Natural killer cell (primary cell): ENCODE measurements at places on chromosomes 6 and 20. TPM values are rescaled to one million over a fixed set of nuclear protein-coding genes. Genes with fewer than 3 reads are reported as not detected.
A peak's percentile ranks its signal among the peaks of the same experiment; 100 is the strongest.

- no peak for DNase-seq
- H3K4me1 ChIP-seq: no peaks in the 10 kb centered on the region
- H3K4me3 ChIP-seq: no peak overlapping the region
- H3K27me3 ChIP-seq: no peaks in the 10 kb centered on the region
- H3K27ac ChIP-seq: no peak overlapping the region
Measured at GRCh38 chr20:4427940-4428586, 293.6 kb upstream of the PRND start.

RAET1G gene
- total RNA-seq: not detected

DNA sequence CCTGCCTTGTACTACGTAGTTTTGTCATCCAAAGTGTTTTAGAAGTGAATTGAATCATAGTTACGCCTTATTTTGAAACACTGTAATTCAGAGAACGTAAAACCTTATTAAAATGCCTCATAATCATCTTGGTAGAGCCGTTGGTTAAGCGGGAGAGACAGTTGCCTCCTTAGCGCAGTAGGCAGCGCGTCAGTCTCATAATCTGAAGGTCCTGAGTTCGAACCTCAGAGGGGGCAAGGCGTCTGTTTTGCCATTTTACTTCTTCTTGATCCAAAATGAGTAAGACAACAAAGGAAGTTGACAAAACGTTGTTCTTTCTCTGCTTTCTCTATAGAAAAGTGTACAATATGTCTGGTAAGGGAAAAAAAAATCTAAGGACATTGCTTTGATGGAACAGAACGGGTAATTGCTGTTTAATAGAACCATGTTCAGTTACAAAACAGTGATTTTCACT is 20.7 kb upstream of the TRIM27 start:
- peak overlapping the region; percentile 73 for H3K27ac ChIP-seq
- no peaks in the 10 kb centered on the region for H3K36me3 ChIP-seq
- peaks cover 35% of the 10 kb centered on the region for H3K4me1 ChIP-seq

DNA sequence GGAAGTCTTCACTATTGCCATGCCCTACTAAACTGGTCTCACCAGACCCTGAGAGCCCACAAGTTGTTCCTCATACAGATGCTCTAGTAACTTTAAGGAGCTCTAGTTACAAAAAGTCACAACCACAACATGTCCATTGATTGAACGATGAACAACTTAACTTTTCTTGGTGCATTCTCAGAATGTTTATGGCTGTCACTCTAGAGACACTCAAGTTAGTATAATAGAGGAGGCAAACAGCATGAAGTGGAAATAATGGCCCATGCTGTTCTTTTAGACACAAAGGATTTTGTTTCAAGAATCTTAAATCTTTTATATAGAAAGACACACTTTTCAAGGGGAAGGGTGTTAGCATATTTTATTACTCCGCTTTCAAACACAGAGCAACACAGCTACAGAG is 934.4 kb downstream of the HACE1 start:
- H3K4me1 ChIP-seq: no peaks in the 10 kb centered on the region
- no peak for DNase-seq
- no peaks in the 10 kb centered on the region for H3K36me3 ChIP-seq
- H3K27me3 ChIP-seq: no peaks in the 10 kb centered on the region
- no peak overlapping the region for H3K27ac ChIP-seq
- no peak overlapping the region for H3K4me3 ChIP-seq

DNA sequence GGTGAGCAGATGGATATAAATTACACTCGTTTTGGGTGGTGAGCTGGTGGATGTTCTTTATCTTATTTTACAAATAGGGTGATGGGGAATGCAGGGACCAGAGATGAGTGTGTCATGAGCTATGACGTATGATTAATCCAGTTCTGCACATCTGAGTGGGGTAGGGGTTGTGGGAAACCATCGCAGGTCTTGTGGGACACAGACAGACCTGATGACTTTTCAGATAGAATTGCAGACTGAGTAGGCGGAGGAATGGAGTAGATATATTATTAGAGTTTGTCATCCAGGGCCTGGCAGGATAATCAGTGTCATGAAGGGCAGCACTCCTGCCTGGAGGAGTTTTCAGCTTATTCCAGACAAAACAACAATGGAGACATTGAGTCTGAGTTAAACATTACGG is 12.9 kb upstream of the DSP start:
- no peak for DNase-seq
- H3K4me1 ChIP-seq: no peaks in the 10 kb centered on the region
- H3K27me3 ChIP-seq: peaks cover 3% of the 10 kb centered on the region

- H3K4me1 ChIP-seq: no peaks in the 10 kb centered on the region
- H3K4me3 ChIP-seq: no peak overlapping the region
- no peak for DNase-seq
- no peaks in the 10 kb centered on the region for H3K27me3 ChIP-seq
- H3K27ac ChIP-seq: no peak overlapping the region
Measured at GRCh38 chr6:18692929-18693685, 306.0 kb downstream of the RNF144B start.

DNA sequence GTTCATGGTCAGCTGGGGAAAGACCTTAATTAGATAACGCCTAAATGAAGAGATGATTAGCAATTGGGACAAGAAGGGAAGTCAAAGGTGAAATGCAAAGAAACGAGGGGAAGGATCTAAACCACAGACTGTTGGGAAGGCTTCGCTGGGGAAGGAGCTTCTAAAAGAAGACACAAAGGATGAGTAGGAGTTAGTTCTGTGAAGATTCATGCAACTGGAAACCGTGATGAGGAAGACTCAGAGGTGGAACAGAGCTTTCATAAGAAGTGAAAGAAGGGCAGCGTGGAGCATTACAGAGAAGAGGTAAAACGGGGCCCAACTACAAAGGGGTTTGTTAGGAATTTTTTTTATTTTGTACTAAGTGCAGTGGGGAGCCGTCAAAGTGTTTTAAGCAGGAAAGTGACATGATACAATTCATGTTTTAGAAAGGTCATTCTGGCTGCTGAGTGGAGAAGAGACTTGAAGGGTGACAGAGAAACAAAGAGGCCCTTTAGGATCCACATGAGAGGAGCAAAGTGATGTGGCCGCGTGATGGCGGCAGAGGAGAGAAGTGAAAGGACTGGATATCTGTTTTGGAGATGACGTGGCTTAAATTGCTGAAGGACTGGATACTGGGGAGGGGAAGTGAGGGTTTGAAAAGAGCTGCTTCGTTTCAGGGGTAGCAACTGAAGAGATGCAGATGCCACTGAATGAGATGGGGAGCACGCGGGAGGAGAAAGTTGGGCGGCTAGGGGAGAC is 33.6 kb downstream of the TTI1 start:
- H3K4me1 ChIP-seq: no peaks in the 10 kb centered on the region
- H3K36me3 ChIP-seq: peaks cover 87% of the 10 kb centered on the region
- no peak overlapping the region for H3K4me3 ChIP-seq
- DNase-seq: no peak
- no peak overlapping the region for H3K27ac ChIP-seq

DNA sequence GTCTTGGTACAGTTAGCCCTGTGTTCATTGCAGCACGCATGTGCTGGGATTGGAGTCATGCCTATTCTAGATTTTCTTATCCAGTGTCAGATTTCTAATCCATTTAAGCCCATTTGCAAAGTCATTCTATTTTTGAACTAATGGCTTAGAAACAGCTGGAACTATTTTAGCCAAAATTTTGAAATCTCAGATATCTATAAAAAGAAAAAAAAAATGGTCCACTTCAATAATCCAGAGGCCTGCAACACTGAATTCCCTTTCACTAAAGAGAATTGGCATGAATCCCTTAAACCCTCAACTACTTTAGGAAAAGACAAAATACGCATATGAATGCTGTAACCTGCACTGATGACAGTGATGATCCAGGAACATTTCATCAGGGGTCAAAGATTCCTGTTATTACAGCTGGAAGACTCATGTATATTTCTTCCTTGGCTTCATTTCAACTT is 1.5 kb downstream of the COL21A1 start:
- H3K4me1 ChIP-seq: no peaks in the 10 kb centered on the region
- H3K27ac ChIP-seq: no peak overlapping the region
- no peak for DNase-seq
- H3K36me3 ChIP-seq: no peaks in the 10 kb centered on the region

HLA-DMA gene
- total RNA-seq: 57.5 TPM

ZBP1 gene
- 95.4 TPM for total RNA-seq

DNA sequence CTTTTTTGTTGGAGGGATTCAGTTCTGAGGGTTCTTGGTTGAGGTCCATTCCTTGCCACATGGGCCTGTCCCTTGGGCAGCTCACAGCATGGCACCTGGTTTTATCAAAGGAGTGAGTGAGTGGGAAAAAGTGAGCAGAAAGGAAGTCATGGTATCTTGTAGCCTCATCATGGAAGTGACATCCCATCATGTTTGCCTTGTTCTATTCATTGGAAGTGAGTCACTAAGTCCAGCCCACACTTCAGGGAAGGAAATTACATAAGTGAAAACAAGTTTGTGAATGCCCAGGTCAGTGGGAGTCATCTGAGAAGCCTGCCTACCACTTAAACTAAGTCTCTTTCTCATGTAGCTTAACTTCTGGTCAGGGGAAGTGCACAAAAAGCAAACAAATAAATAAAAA is 32.8 kb upstream of the ZNFX1 start:
- no peaks in the 10 kb centered on the region for H3K27me3 ChIP-seq
- no peak overlapping the region for H3K27ac ChIP-seq
- H3K36me3 ChIP-seq: no peaks in the 10 kb centered on the region
- no peak overlapping the region for H3K4me3 ChIP-seq
- DNase-seq: no peak

PROKR2 gene
- not detected for total RNA-seq

- H3K4me3 ChIP-seq: no peak overlapping the region
- no peaks in the 10 kb centered on the region for H3K36me3 ChIP-seq
- no peak for DNase-seq
Measured at GRCh38 chr6:14799928-14800327, 445.9 kb upstream of the JARID2 start.

TBX18 gene
- not detected for total RNA-seq

GRCh38 chr6:160952633-160953281 is 38.8 kb upstream of the MAP3K4 start:
- H3K4me1 ChIP-seq: no peaks in the 10 kb centered on the region
- H3K4me3 ChIP-seq: no peak overlapping the region
- no peaks in the 10 kb centered on the region for H3K36me3 ChIP-seq
- no peak for DNase-seq
- H3K27me3 ChIP-seq: no peaks in the 10 kb centered on the region

- H3K27me3 ChIP-seq: no peaks in the 10 kb centered on the region
- H3K4me1 ChIP-seq: no peaks in the 10 kb centered on the region
- H3K4me3 ChIP-seq: no peak overlapping the region
- no peak for DNase-seq
- H3K27ac ChIP-seq: no peak overlapping the region
Measured at GRCh38 chr6:159555082-159555875, 137.8 kb downstream of the SOD2 start.

- no peak overlapping the region for H3K4me3 ChIP-seq
- no peak overlapping the region for H3K27ac ChIP-seq
- no peak for DNase-seq
- H3K27me3 ChIP-seq: no peaks in the 10 kb centered on the region
- no peaks in the 10 kb centered on the region for H3K36me3 ChIP-seq
Measured at GRCh38 chr6:147704691-147705090, 196.2 kb downstream of the SAMD5 start.

GRCh38 chr6:151054306-151054705 is 185.5 kb upstream of the AKAP12 start:
- H3K36me3 ChIP-seq: no peaks in the 10 kb centered on the region
- no peaks in the 10 kb centered on the region for H3K27me3 ChIP-seq
- H3K27ac ChIP-seq: no peak overlapping the region
- no peaks in the 10 kb centered on the region for H3K4me1 ChIP-seq
- H3K4me3 ChIP-seq: no peak overlapping the region
- DNase-seq: no peak

DNA sequence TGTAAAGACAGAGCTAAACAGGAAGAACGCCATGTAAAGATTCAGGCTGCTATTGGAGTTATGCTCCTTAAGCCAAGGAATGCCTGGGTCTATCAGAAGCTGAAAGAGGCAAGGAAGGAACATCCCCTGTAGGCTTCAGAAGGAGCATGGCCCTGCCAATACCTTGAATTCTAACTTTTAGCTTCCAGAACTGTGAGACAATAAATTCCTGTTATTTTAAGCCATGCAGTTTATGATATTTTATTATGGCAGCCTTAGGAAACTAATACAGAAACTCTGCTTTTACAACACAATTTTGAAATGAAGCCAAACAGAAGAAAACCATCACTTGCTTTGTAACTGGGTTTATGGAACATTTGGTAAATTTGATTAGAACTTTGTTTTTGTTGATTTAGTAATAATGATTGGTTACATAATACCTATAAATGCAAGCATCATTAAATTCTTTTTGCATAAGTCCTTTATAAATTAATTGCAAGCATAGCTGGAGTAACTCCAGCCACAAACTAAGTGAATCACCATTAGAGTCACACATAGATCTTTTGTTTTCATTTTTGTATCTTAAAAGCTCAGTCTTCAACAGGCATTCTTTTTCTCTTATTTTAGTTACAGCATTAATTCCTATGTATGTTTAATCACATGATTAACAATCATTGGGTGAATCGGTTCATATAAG is 33.5 kb upstream of the TSPYL1 start:
- no peak for DNase-seq
- H3K36me3 ChIP-seq: no peaks in the 10 kb centered on the region
- no peak overlapping the region for H3K27ac ChIP-seq
- no peak overlapping the region for H3K4me3 ChIP-seq

HIVEP2 gene
- 21.6 TPM for total RNA-seq

GRCh38 chr20:42862446-42862845 is 327.3 kb downstream of the PTPRT start:
- H3K27me3 ChIP-seq: no peaks in the 10 kb centered on the region
- DNase-seq: no peak
- no peak overlapping the region for H3K4me3 ChIP-seq

HSPA12B gene
- not detected for total RNA-seq

- no peak overlapping the region for H3K27ac ChIP-seq
- no peaks in the 10 kb centered on the region for H3K4me1 ChIP-seq
- H3K27me3 ChIP-seq: no peaks in the 10 kb centered on the region
Measured at GRCh38 chr6:160387916-160388643, 39.9 kb downstream of the SLC22A3 start.
